ENCODE measurements at places on chromosomes 11 and 22.

GRCh38 chr11:5992150-5992549, 5.4 kb upstream of the OR52L1 start:
- no peak for DNase-seq

DNA sequence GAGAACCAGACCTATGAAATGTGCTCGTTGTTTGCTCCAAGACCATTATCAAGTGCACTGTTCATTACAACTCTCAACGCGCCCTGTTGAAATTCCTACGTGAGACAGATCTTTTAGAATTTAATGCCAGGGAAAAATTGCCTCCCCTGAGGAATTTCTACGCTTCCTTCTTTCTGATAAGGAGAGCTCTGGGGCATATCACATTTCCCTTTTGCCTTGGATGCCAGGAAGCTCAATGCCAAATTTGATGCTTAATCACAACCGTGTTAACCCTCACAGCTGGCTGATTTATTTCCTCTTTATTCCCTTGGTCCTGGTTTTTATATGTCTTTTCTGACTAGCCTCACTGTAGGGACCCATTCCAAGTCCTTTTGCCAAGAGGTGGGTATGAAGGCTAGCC, 109.4 kb downstream of the MICAL2 start:
- DNase-seq, result no peak

GRCh38 chr11:112967082-112967481, 5.9 kb downstream of the NCAM1 start:
- DNase-seq, result no peak

DNA sequence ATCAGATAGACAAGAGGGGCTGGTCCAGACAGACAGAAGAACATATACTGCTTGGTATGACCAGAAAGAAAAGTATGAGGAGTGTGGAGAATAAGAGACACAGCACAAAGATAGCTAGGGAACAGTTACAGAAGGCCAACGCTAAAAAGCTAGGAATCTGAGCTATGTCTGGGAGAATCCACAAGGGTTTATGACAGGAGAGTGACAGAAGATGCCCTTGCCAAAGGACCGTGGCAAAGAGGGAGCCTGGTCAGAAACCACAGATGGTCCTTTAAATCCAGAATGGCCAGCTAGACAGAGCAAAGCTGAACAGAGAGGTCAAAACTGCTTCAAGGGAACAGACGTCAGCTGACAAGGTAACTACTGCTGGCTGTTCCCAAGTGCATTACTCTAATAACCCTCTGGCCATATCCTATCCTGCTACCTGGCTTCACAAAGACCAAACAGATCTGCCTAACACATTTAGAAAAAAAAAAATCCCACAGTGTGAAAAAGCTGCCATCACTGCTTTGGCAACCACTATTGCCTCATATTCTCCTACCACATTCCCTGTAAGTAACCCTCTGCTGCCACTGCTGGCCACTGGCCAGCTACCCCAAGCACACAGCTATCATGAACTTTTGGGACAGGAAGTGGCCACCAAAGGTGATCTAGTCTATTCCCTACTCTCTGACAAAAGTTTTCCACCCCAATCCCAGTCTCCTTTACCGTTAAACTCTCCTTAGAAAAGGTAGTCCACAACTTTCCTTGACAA, 7.3 kb downstream of the SERGEF start:
- DNase-seq, result no peak

All from skin of body (tissue), 3 donors.